Retina (tissue), 1 donor: ENCODE measurements at places on chromosomes 13 and 19.

- DNase-seq, result peak; percentile 40
Observed at GRCh38 chr13:113627136-113627535, 30.9 kb downstream of the ATP4B start.

GRCh38 chr13:51045451-51045850, 65.6 kb downstream of the C13orf42 start:
- DNase-seq, result no peak

- peak; percentile 50 for DNase-seq
Observed at GRCh38 chr19:55257461-55258420, 1.1 kb downstream of the PPP6R1 start.

GRCh38 chr19:46299695-46300094, 2.9 kb downstream of the HIF3A start:
- DNase-seq, result no peak

DNA sequence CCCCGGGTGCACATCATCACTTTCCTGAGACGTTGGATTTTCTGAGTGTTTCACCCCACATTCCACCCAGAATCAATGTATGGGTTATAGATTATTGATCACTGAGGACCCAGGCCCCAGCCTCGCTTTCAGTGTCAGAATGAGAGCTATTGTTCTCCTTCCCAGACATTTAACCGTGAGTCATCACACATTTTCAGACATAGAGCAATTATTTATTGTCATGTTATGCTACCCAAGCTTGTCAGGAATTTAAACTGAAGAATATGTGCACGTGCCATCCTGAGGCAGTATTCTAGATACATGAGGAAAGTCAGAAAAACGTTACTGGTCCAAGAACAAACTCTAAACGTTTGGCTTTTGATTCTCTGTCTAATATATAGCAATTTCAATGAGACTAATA, 276.6 kb upstream of the ZNF507 start:
- no peak for DNase-seq

DNA sequence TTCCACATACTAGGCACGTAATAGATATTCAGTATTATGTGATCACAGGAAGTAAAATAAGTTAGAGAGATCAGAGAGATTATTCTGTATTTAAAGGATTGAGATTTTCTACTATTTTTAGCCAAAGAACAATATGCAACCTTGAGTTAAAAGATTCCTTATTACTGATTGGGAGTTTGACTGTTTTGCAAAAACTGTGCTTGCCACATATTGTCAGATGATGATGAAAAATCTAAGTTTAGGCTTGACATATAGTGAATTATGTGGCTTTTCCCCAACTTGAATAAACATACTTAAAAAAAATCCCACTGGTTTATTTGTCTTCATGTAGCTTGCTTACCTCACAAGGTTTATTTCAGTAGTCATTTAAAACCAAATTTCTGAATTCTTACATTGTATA, 194.4 kb downstream of the KCNRG start:
- DNase-seq, result no peak

GRCh38 chr19:38806371-38806770, 6.4 kb downstream of the LGALS4 start:
- no peak for DNase-seq

DNA sequence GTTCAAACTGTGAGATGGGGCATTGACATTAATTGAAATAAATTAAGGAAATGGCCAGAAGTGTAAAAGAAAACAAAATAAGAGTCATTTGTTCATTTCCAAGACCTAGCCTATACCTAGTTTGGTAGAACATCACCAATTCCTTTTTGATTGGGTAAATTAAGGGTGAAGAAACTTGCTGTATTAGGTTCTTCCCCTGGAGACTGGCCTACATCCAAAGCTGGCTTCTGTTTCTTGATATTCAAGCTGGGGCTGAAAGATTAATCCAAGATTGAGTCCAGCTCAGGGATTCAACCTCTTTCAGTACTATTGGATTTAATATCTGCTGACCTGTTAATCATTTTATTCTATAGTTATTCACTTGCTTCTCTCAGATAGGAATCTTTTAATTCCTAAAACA, 183.2 kb downstream of the GPC6 start:
- no peak for DNase-seq

DNA sequence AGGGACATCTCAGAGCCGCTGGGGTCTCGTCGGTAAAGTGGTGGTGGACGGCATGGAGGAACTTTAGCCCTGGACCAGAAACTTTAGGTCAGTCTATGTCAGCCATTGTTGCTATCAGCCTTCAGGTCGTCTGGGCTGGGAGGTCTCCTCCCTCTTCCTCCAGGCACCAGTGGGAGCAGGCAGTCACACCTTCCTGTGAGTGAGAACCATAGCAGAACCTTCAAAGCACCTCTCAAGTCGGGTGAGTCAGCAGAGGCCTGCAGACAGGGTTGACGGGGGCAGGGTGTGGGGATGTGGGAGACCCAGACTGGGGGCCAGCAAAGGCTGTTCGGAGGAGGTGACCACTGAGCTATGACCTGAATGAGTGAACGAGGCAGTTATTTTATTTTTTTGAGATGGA, 15.4 kb upstream of the SBNO2 start:
- DNase-seq, result no peak

GRCh38 chr19:1230783-1231489, 6.9 kb downstream of the CBARP start:
- DNase-seq, result no peak

DNA sequence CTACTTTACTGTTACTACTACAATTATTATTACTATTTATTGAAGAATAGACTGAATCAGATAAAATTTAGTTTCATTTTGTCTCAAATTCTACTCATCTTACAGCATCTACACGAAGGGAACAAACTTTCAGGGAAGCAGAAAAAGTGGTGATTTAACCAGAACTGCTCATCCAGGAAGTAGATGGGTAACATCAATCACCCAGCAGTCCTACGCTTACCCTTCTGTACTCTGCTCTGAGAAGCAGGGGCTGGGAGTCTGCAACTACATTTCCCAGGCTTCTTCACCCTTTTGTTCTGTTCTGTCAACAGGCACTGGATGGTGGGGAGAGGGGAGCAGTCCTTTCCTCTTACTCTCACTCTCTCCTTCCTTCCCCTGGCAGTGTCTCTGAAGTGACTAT, 31.4 kb upstream of the GGACT start:
- DNase-seq, result no peak

DNA sequence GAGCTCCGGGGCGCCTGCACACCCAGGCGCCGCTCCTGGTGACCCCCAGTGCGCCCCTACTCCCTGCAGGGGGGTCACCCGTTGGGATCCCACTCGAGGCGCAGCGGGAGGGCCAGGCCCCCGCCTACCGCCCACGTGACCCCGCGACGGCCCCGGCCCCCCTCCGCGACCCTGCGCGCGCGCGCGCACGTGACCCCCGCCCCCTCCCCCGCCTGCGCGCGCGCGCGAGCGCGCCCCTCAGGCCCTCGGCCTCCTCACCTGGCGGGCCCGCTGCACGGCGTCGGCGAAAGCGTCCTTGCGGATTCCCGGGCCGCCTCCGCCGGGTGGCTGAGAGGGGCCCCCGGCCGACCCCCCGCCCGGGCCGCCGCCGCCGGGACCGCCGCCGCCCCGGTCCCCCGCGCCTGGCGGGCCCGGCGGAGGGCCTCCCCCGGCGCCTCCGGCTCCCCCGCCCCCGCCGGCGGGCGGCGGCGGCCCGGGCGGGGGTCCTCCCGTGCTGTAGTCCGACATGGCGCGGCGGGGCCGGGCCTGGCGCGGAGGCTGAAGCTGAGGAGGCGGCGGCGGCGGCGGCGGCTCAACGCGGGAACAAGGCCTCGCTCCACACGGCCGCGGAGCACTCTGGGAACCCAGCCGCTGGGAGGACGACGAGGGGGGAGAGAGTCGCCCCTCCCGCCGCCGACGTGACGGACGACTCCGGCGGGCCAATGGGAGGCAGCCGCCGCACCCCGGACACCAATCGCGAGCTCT, at the start of gene KHSRP:
KHSRP (minus strand) TSS at position 617 of the 744 bp plus-strand sequence; CDS start at position 507, 110 bp downstream.
- no peak for DNase-seq

DNA sequence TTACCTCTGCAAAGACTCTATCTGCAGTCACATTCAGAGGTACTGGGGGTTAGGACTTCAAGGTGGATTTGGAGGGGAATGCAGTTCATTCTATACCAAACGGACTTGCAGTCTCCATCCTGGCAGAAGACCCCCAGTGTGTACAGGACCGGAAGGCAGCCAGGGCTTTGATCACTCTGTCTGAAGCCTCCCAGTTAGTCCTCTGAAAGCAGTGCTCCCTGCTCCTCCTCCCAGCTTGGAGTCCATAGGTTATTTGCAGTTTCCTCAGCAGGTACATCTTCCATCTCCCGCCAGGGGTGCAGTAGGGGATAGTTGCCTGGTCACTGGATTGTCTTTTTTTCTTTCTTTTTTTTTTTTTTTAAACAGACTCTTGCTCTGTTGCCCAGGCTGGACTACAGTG, 78.8 kb upstream of the KCTD15 start:
- DNase-seq, result no peak

DNA sequence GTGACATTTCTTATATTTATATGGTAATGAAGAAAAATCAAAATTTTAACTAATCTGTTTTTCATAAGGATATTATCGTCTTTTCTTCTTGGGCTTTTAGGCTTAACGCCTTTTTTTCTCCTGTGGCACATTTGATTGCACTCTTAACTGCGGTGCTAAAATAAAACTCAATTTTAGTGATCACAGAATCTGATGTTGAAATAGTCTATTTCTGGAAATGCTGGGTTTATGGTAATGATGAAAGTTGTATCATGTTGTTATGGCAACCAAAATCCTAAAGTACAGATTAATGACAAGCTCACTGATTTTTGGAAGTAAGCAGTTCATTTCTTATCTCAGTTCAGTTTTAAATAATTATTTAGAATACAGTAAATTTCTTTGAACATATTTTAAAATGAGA, 85.3 kb downstream of the COG6 start:
- DNase-seq, result no peak

GRCh38 chr19:55103190-55103589, 14.2 kb downstream of the PPP1R12C start:
- no peak for DNase-seq

GRCh38 chr13:45064889-45065288, 55.4 kb upstream of the GTF2F2 start:
- no peak for DNase-seq

- peak; percentile 84 for DNase-seq
Observed at GRCh38 chr19:41993612-41994483, at the start of gene ATP1A3. ATP1A3 (minus strand) TSS chr19:41994230; CDS start chr19:41994076, 154 bp downstream.

DNA sequence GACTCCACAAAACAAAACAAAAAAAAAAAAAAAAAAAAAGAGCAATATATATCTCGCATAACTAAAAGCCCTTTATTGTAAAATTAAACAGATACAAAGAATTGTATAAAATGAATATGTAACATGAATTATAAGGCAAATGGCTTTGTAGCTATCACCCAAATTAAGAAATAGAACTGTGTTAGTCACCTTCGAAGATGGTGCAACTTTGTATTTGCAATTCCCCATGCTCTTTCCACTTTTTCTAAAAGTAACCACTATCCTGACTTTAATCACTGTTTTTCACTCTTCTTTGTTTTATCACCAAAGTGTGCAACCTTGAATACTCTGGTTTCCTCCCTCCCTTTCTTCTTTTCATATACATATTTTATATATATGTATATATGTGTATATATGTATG, 57.1 kb upstream of the HTR2A start:
- DNase-seq, result no peak

GRCh38 chr13:30129411-30129810, 177.9 kb downstream of the KATNAL1 start:
- DNase-seq, result no peak

- no peak for DNase-seq
Observed at GRCh38 chr19:3062165-3063105, at the start of gene TLE5. TLE5 (minus strand) TSS chr19:3062495; CDS start chr19:3062200, 295 bp downstream.

DNA sequence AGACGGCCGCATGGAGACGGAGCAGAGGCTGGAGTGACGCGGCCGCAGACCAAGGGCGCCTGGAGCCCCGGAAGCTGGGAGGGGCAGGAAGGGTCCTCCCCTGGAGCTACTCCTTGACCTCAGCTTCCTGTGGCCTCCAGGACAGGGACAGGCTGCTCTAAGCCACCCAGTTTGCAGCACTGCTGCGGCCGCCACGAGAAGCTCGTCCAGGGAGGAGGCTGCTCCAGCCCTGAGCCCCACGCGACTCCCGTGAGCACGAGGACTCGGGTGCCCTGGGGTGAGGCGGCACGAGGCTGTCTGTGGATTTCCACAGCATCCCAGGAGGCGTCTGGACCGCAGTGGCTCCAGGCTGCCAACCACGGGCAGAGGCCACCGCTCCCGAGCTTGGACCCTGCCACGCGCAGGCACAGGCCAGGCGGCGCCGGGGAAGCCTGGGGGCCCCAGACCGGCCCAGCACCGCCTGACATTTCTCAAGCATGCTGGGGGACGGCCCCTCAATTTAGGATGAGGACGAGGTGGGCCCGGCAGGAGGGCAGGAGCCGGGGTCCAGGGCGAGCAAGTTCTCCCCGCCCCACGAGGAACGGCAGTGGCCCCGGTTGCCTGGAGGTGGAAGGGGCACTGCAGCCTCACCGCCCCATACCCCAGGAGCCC, 10.7 kb downstream of the SBNO2 start:
- no peak for DNase-seq

DNA sequence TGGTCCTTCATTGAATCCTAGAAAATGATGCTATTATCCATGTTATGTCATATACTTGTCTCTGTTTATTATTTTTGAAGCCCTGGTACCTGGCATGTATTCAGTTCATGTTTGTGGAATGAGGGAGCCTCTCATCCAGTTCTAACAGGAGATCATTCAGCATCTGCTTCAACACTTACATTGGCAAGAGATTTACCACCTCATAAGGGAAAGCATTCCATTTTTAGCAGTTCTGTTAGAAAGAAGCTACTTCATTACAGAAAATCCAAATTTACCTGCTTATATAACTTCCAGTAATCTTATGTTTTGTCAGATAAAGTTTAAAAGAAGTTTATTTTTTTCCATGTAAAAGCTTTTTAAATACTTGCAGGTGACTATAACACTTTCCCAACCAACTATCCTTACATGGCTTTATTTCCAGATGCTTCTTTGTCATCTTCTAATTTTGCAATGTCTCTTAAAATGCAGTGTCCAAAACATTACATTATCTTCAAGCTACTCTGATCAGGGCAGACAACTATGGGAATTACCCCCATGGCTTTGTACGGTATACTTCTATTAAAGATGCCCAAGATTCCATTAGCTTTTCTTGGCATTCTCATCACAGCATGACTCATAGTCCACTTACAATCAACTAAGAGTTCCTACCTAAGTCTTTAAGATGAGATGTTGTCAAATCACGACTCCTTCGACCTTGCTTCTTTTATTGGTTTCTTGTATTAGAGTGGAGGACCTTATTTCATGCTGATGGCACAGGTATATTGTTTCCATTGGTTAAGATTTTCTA, 262.1 kb downstream of the PCDH9 start:
- DNase-seq, result no peak

DNA sequence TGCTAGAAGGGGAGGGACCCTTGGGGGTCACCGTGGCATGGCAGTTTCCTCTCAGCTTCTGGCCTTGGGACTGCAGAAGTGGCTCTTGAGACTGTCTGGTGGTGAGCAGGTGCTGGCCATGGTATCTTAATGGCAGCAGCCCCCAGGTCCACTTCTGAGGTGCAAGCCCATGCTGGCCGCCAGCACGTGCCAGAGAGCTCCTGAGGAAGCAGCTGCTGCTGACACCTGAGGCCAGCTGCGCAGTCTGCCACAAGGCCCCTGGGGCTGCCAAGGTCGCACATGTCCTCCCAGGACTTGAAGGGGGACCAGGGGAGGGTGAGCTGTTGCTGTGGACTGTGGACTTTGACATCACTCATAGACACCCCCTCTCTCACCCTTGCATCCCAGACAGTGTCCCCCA, 48.0 kb downstream of the NFIX start:
- peak; percentile 25 for DNase-seq
